ENCODE measurements at places on chromosomes 1 and 21.

GRCh38 chr21:41112740-41113692 lies 54.9 kb upstream of the BACE2 start:
- DNase-seq = no peak

DNA sequence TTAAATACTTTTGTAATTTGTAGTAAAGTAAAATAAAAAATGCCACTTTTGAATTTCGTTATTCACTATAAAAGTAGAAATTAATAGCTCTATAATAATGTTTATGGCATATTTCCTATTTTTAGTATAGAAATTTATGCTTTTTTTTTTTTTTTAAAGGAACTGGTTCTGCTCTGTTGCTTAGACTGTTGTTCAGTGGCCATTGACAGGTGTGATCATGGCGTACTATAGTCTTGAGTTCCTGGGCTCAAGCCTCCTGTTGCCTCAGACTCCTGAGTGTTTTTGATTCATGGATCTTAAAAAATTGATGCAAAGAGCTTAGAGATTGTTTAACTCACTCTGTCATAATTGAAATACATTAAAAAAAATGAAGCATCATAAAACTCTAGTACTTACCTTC lies 53.6 kb downstream of the RPS6KC1 start:
- DNase-seq = no peak

DNA sequence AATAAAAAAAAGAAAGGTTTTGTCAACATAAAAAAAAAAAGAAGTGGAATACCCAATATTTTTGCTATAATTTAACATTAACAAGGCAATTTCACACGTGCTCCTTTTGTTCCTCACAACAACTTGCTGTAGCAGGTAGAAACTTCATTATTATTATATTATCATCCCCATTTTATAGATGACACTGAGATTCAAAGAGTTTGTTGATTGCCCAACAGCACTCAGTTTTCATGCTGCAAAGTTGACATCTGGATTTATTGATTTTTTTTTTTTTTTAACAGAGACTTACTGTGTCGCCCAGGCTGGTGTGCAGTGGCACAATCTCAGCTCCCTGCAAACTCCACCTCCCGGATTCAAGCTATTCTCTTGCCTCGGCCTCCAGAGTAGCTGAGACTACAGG lies 8.9 kb upstream of the ESRRG start:
- DNase-seq = no peak

GRCh38 chr21:46154955-46155513 lies 345 bp downstream of the FTCD start:
- DNase-seq = no peak

- DNase-seq = no peak
These were observed 18.4 kb downstream of the TTC34 start for GRCh38 chr1:2783069-2783434.

GRCh38 chr1:206949208-206949607 lies 2.9 kb upstream of the PIGR start:
- DNase-seq = no peak

GRCh38 chr1:114135786-114136185 lies 17.9 kb downstream of the SYT6 start:
- DNase-seq = no peak
